ENCODE measurements at places on chromosomes 16 and 17.
A peak's percentile ranks its signal among the peaks of the same experiment; 100 is the strongest.

DNA sequence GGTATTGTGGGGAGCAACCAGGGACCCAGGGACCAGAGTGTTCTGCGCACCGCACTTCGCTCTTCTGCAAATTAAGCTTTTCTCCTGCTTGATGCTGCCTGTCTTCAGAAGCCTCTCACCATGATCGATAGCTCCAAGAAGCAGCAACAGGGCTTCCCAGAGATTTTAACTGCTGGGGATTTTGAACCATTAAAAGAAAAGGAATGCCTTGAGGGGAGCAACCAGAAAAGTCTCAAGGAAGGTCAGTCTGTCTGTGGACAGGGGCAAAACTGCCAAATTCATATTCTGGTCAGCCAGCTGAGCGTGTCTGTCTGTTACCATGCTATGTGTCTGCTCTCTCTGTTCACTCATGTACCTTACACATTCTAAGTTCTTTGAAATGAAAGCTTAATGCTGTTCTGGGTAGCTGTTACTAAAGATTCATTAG is 115.7 kb downstream of the MRTFB start:
- DNase-seq: no peak

GRCh38 chr17:32486111-32486700 is 587 bp upstream of the CDK5R1 start:
- peak; percentile 79 for DNase-seq

DNA sequence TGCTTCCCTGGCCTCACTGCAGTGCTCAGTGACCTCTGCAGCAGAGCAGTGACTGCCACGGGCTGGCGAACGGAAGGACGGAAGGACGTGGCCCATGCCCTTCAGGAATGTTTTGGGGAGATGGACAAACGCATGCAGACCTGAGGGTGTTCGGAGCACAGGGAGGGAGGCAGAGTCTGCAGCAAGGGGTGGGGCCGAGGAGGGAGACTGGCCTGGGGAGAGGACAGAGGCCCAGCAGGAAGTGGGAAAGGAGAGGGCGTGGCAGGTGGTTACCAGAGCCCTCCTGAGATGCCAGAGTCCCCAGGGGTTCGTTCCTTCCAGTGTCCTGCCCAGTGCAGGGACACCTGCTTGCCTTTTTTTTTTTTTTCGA is 21.9 kb downstream of the ADORA2B start:
- no peak for DNase-seq

- DNase-seq: no peak
Measured at GRCh38 chr17:55219934-55220333, 44.8 kb upstream of the HLF start.

DNA sequence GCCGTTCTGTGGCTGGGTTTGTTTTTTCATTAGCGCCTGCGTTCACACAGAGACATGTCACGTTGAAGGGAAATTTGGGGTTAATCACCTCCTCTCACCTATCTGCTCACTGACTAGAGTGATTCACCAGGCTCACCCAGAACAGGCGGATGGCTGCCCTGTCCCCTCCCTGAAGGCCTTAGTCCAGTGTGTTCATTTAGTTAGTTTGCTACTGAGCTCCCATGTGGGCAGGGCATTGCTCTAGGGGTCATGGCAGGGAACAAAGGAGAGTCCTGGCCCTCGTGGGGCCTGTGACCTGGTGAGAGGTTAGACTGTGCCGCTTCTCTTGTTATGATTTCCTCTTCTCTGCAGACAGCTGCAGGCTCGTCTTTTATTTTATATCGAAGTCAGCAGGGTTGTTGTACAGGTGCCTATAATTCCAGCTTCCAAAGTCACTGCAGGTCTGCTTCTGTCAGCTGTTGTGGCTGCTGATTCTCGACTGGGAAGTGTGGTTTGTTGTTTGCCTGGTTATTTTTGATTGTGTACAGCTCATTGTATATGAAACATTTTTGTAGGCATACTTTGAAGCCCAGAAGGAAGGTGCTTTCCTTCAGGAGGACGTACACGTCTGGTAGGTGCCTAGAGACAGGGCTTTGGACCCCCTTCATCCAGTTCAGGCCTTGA is 73.4 kb upstream of the GSE1 start:
- no peak for DNase-seq

GRCh38 chr16:29836623-29837022 is 16.4 kb downstream of the MVP start:
- DNase-seq: no peak

- DNase-seq: no peak
Measured at GRCh38 chr16:59840169-59840568, 1106.1 kb upstream of the GOT2 start.

DNA sequence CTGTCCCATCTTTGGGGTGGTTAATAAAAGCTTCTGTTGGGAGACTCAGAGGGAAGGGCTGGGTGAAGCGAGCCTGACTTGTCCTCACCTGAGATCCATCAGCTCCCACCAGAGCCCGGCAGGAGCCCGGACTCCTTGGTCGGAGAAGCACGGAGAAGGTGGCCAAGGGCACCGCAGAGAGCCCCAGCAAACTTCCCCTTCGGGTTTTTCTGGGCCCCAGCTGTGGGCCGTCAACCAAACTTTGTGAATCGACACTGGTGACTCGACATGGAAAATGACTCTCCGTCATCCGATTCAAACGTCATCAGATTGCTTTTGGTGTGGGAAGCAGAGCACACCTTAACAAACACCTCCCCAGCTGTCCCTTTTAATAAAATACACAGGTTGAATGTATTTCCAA is 21.4 kb downstream of the ENPP7 start:
- no peak for DNase-seq

DNA sequence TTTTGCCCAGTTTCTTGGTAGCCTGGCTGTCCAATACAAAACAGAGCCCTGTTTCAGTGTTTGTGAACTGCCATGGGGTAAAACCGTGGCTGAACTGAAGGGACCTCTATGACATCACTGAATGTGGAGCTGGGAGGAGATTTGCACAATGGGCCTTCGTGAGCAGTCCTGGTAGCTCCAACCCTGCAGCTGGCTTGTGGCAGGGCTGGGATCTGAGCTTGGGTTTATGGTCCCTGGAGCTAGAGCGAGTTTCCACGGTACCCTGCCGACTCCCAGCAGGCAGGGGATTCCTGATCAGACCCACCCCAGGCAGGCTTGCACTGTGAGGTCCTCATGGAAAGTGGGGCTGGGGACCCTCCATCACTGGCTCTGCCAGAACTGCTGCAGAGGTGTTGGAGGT is 247.0 kb downstream of the GSG1L start:
- DNase-seq: peak; percentile 52

DNA sequence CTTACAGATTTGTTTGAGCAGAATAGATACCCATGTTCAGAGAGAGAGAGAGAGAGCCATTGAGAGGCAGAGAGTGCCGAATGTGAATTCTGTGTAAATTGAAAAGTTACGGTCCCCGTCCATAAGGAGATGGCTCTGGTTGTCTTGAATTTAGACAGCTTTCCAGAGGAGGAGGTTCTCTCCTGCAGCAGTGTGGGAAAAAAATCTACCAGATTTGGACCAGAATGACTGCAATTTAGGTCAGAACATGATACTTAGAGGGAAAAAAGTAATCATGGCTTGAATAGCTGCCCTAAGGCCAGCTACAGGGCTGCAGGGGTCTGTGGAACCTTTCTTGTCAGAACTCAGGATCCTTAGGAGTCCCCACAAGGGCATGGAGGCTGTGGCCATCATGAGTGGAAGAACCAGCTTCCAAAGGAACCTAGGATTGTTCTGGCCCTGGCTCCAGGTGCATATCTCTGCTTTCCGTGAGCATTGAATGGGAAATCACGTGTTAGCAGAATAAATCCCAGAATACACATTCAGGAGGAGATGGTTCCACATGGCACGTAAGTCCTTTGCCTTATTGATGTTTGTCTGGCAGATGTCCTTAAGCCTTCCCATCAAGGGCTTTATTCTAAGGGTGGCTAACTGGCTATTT is 13.0 kb downstream of the PITPNC1 start:
- DNase-seq: no peak

DNA sequence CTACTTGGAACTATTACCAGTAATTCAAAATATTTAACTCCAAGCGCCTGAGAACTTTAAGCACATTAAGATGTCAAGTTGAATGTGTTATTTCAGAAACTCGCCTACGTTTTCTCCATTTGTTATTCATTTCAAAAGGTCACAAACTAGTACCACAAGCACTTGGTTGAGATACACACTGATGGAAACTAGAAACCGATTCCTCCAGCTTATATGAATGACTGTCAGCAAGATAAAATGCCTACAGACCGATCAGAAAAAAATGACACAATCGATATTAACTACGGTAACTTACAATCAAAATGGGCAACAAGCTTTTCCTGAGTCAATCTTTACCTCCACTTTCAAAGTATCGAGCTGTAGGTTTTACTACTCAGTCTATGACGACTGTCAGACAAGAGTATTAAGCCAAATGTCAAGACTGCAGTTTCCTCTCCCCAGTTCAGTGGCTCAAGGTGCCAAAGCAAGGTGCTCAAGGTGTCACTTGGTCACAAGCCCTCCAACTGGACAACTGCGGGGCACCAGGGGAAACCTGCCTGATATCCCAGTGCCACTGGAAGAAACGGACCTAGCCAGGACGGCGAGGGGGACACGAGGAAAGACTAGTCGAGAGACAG is 678 bp downstream of the SRP68 start:
- no peak for DNase-seq

GRCh38 chr17:81456798-81457197 is 55.8 kb downstream of the ACTG1 start:
- no peak for DNase-seq

DNA sequence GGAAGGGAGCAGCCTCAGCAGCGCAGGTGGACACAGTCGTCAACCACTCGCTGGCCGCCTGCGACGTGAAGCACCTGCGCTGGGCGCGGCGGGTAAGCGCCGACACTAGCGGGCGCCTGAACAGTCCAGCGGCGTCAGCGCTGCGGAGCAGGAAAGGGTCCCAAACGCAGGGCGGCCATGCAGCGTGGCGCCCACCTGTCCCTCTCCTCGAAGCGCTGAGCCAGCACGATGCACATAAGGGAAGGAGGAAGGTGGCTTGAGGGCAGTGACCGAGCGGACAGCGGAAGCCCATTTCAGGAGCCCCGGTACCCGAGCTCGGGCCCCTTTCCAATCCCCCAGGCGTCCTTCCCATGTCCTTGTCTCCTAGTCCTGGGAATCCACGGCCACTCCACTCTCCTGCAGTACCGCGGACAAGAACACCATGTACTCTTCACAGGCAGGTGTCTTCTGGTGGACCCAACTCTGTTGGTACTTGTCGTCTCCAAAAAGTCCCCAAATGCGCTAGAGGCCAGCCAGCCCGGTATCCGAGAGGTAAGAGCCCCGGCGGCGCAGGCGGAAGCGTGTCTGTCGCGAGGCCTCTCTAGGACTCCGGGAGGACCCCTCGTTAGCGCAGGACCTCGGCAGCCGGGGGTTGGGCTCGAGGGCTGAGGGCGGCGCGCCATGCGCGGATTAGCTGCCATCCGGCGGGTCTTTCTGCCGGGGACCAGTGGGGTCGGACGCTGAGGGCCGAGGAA is 14.4 kb downstream of the ZNF232 start:
- DNase-seq: no peak

DNA sequence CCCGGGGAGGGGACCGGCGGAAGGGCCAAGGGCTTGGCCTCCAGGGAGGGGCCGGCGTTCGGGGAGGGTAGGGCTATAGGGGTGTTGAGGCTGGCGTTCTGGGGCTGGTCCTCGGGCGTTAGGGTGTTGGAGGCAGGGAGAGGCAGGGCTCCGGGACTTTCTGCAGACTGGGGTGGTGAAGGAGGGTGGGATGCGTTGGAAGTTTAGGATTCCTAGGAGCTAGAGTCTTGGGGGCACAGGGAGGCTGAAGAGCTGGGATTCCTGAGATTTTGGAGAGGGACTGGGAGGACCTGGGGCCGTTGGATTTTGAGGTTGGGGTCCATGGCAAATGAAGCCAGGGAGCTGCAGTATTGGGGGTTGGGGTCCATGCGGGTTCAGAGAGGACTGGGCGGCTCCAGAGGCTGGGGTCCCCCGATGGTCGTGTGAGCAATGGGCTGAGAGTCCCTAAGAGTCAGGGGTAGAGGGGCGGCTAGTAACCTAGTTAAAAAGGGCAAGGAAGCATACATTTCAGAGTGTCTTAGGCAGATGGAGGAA is 740 bp downstream of the NFATC2IP start:
- DNase-seq: peak; percentile 30
